ENCODE measurements at places on chromosomes 6 and 20.
A peak's percentile ranks its signal among the peaks of the same experiment; 100 is the strongest.

- DNase-seq, result no peak
Observed at GRCh38 chr6:87879132-87879861, 168.3 kb upstream of the SPACA1 start.

- no peak for DNase-seq
Observed at GRCh38 chr6:20230401-20231119, 18.3 kb upstream of the MBOAT1 start.

DNA sequence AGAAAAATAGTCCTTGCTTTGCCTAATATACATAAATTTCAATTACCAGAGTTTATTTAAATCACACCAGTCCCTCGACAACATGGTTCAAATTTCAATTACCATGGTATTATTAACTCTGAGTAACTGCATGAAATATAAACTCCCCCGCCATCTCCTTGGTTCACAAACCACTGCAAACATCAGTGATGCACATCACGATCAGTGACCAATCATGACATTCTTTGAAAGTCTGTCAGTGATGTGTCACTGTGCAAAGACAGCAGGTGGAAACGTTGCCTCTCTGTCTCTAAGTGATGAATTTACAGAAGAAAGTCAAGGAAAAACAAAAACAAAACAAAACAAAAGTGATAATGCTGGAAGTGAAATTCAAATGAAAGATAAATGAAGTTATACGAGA lies 86.7 kb downstream of the TASP1 start:
- DNase-seq, result no peak

DNA sequence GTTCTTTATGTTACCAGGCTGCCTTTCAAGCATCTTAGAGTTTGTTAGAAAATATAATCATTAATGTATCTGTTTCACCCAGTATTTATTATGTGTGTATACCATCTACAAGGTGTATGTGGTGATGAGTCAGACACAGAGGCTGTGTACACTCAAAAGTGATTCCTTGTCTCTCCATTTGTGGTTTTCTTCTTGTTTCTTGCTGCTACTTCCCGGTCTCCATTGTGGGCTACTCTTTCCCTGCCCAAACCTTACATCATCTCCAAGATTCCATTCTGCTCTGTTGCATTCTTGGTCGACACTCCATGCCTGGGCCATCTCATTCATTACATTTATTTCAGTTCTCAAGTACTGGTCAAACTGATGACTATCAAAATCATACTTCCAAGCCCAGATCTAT lies 182.2 kb upstream of the STXBP5 start:
- DNase-seq, result no peak

DNA sequence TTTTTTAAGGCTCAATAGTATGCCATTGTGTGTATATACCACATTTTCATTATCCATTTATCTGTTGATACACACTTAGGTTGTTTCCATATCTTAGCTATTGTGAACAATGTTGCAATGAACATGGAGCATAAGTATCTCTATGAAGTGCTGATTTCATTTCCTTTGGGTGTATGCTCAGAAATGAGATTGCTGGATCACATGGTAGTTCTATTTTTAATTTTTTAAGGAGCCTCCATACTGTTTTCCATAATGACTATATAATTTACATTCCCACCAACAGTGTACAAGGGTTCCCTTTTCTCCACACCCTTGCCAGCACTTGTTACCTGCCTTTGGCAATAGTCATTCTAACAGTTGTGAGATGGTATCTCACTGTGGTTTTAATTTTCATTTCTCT lies 15.1 kb upstream of the HLA-DOA start:
- DNase-seq, result no peak

DNA sequence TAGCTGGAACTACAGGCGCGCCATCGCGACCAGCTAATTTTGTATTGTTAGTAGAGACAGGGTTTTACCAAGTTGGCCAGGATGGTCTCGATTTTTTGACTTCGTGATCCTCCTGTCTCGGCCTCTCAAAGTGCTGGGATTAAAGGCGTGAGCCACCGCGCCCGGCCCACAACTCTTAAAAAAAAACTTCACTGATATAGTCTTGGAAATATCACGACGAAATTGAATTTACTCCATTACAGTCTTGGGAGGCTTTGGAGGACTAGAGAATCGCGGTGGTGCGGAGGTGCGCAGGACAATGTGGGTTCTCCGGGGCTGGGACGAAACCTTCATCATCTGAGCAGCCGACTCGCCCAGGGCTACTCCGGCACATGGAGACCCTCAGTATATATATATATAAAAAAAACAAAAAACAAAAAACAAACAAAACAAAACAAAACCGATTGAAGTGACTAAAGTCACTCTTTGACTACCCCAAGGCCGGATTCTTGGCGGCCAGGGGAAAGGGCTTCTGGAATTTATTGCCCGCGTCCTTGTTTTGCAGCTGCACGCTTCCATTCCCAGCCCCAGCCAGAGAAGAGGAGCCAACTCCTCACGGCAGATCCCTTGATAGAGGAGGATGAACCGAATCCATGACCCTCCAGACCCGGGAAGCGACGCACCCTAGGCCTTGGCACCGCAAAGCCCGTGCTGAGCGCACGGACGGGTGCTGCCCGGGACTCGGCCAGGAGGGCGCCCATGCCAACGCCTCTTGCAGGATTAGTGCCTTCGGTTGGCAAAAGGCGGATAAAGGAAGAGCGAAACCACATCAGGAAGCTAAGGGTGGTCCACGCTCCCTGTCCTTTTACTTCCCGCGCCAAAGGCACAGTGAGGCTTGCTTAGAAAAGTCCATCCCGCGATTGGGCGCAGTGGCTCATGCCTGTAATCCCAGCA lies 1.7 kb upstream of the GCM2 start:
- no peak for DNase-seq

DNA sequence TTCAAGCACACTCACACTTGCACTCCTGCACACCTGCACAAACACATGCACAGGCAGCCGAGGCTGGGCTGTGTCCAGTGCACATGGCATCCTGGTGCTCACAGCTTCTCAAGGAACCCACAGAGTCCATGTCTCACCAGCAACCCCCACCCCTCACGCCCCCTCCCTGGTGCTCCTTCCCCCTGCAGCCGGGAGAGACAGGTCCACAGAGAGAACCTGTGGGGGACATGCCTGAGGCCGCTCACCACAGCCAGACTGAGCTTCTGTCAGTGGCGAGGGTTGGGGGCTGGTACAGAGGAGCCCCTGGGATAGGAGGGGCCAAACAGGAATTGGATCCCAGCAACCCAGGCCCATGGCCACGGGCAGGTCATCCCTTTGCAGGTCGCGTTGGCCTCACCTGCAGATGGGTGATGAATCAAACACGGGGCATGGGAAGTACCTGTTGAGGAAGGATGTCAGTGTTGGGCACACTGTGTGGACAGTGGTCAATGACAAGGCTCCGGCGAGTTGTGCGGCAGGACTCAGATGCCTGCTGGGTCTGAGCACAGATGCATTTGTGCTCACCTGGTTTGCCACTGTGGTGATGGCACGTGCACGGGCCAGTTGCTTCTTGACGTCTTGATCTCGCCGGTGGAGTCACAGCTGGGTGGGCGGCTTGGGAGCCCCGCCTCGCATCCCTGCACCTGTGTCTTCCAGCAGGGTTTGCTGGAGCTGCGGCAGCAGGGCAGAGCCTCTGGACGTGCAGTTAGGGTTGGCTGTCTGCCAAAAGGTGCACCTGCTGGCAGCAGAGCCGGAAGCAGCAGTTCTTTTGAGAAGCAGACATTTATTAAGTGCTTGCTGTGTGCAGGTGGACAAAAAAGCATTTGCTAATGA lies 113.0 kb downstream of the ERMARD start:
- DNase-seq, result peak; percentile 44

DNA sequence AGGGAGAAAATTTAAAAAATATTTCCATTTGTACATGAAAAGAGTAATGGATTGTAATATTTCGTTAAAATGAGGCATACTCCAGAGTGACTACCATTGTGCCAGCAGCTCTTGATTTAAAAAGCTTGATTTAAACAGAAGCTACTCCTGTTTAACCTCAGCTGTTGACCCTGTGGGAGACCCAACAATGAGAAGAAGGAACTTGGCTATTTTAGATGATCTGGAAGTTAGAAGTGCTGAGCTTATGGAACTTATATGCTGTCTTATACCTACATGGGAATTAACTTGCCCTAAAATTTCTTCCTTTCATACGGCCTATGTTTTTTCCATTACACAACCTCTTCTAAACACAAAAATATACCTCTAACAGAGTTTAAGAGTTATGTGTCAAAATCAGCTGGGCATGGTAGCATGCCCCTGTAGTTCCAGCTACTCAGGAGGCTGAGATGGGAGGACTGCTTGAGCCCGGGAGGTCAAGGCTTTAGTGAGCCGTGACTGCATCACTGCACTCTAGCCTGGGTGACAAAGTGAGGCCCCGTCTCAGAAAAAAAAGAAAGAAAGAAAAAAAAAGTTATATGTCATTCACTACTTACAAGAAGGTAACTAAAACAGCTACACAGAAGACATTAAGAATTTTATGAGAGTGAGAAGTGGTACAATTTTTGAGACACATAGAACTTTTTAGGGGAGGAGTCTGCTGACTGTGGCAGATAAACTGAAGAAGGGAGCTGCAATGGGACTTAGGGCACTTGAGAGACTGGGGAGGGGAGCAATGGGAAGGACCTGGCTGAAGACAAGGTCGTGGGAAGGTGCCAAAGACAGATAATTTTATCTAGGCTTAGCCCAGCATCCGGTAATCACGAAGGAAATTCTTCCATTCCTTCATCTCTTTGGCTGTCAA lies 139.9 kb downstream of the MYB start:
- DNase-seq, result no peak

DNA sequence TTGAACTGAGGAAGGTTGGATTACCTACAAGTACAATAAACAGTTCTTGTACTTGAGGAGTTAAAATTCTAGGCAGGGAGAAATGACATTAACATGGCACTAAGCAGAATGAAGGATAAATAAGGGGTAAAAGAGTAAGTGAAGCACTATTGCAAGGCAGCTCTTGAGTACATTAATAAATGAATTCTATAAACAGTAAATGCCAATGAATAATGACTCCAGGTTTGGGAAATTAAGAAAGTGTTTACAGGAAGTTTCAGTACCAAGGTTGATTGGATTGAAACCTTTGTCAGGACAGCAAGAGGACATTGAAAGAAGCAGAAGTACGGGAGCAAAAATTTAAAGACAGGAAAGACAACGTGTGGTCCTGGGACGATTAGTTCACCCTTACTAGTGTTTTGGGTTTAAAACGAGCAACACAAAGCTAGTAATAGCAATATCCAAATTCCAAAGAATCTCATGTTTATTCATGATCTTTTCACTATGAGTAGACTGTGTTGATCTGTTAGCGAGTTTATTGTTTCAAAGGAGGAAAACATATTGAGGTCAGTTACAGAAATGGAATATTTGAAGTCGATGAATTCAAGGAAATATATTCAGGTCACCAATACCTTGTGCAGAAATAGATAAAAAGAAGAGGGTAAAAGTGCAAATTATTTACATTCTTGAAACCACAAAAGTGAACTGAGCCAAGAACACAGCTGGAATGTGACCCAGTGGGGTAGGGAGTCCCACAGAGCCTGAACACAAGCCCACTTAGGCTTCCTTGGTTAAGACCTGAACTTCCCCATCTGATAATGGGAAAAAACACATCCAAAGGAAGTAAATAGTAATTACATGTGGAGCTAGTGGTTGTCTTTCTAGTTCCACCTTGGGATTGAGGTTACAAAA lies 80.8 kb downstream of the MKKS start:
- DNase-seq, result no peak

DNA sequence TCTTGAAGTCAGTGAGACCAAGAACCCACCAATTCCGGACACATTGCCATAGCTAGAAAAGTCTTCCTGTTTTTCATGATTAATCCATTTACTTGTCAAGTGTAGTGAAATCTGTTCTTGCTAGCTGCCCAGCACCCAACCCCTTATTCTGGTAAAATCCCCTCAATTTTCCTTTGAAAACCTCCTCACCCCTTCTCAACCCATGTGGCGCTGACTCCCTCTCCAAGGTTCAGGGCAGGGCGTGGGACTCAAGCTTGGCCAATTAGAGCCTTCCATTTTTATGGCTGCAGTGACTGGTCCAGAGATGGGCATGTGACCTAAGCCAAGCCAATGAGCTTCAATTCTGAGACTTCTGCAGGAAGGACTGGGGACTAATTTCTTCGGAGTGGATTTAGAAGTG lies 9.8 kb upstream of the ZBP1 start:
- peak; percentile 13 for DNase-seq

- DNase-seq, result no peak
Observed at GRCh38 chr6:132830334-132830751, 16.0 kb downstream of the RPS12 start.
